ENCODE measurements at places on chromosomes 16 and 17.

DNA sequence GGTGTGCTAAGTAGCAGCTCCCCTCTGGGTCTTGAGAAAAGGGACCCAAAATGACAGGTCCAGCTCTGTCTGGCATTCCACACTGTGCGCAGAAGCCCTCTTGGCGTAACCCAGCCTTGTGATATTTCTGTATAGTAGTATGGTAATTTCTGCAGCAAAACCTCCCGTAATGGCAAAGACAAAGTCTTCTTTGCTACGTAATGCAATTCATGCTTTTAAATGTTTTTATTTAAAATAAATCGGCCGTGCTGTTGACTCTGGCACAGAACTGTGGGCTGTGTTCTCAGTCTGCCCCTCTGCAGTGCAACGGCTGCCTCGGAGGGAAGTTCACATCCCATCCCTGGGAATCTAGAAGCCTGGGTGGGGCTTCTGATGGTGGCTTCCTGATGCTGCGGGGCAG lies 75.2 kb downstream of the ASIC2 start:
- DNase-seq, result no peak

DNA sequence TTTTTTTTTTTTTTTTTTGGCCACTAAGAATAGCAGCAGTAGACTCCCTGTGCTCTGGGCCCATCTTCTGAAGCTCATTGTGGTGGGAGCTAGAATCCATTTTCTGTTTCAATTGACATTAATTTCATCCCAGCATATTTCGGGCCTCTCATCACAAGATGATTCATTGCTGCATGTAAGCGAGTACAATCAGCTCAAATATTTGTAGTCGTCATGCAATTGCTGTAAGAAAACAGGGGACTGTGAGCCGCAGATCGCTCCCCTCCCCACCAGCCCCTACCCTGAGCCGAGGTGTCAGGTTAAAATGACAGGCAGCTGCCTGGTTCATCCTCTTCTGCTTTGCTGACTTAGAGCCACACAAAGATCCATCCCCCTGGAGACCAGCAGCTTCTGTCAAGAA lies 358.8 kb upstream of the CDH5 start:
- no peak for DNase-seq

GRCh38 chr16:57624806-57625500 lies 3.5 kb upstream of the ADGRG1 start:
- DNase-seq, result no peak

DNA sequence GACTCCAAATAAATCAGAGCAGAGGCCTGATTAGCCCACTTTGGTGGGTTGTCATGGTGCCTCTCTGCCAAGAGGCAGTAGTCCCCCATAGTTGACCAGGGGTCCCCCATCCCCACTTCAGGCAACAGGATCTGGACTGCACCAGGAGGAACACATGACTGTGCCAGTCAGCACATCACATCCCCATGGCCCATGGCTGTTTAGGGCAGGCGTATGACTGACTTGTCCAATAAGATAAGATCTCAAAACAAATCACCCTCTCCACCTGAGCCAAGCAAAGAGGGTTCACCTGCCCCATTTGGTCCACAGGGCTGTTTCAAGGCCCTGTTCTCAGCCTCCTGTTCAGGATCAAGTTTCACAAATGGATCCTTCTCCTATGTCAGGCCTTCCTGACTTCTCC lies 93.3 kb downstream of the C16orf78 start:
- no peak for DNase-seq

- peak; percentile 63 for DNase-seq
Observed at GRCh38 chr16:4330277-4330874, 14.5 kb downstream of the GLIS2 start.

- DNase-seq, result no peak
Observed at GRCh38 chr16:66014221-66014620, 352.3 kb upstream of the CDH5 start.

- DNase-seq, result no peak
Observed at GRCh38 chr17:45871718-45872117, 22.6 kb upstream of the MAPT start.

DNA sequence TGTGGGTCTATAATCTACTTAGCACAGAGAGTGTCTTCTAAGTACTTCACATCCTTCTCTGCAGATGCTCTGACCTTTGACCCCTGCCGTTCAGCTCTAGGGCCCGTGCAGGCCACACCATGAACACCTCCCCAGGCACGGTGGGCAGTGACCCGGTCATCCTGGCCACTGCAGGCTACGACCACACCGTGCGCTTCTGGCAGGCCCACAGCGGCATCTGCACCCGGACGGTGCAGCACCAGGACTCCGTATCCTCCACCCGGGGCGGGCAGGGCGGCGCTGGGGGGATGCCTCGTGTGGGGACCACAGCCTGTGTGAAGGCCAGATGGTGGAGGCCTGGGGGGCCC lies 686 bp downstream of the MLST8 start:
- DNase-seq, result no peak

GRCh38 chr16:2779151-2779920 lies 2.3 kb upstream of the ELOB start:
- no peak for DNase-seq

DNA sequence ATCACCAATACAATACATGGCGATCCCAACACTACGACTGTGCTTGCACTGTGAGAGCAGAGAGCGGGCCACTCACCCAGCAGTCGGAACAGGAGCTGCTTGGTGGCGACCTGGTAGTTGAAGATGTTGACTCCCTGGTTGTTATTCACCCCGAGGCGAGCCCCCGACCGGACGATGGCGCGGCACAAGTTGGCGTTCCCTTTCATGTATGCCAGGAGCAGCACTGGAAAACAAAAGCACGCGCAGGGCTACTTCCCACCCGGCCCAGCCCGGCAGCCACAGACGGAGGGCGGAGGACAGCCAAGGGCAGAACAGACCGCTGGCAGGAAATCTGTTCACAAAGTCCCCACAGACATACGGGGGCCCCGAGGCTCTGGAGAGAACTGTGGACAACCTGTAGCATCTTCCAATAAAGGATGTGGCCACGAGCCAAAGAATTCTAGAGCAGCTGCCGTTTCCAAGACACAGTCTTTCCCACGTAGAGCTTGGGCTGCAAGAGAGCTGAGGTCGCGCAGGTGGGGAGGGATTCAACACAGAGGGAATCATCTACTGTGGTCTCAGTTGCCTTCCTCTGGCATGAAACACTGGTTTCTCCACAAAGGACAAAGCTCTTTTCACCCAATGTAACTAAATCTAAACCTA lies 27.8 kb downstream of the CYB5D2 start:
- no peak for DNase-seq

GRCh38 chr16:56337131-56337857 lies 88.1 kb downstream of the AMFR start:
- no peak for DNase-seq

GRCh38 chr17:50952013-50952412 lies 85.9 kb upstream of the TOB1 start:
- no peak for DNase-seq

GRCh38 chr17:50198026-50198669 lies 3.3 kb downstream of the COL1A1 start:
- peak; percentile 16 for DNase-seq

- DNase-seq, result no peak
Observed at GRCh38 chr17:59254742-59255141, 34.4 kb downstream of the GDPD1 start.

DNA sequence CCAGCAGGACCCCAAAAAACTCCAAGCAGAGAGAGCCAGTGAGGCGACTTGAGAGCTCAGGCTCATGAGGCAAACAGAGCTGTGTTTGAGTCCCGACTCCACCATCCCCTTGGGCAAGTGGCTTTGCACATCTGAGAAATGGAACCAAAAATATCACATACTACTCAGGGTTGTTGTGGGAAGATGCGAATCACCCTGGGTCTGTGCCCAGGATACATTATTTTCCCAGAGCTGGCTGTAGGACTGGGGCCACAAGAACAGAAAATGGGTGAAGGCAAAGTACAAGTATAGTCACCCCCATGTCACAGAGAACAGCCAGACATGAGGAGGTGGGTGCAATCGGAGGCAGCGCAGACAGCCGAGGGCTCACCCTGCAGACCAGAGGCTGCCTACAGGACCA lies 127.3 kb downstream of the GAS7 start:
- no peak for DNase-seq

DNA sequence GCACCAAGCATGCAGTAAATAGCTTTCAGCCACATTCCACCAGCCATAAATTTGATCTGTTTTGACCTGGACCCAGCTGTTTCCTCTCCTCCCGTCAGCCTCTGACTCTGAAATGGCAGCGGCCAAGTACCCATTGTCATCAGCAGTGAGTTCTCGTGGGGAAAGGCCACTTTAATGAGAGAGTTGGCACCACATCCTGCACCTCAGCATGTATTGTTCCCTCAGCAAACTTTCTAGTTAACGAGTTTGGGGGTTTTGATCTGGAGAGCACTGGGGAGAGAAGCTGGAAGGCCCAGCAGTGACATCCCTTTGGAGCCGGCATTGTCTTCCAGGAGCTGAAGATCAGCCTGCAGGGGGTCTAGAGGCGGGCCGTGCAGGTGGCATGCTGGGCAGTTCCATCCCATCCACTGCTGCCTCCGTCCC lies 84.9 kb downstream of the RPA1 start:
- DNase-seq, result no peak

- no peak for DNase-seq
Observed at GRCh38 chr16:78402833-78403232, 303.4 kb downstream of the WWOX start.

GRCh38 chr17:10116753-10117420 lies 81.5 kb downstream of the GAS7 start:
- DNase-seq, result no peak

DNA sequence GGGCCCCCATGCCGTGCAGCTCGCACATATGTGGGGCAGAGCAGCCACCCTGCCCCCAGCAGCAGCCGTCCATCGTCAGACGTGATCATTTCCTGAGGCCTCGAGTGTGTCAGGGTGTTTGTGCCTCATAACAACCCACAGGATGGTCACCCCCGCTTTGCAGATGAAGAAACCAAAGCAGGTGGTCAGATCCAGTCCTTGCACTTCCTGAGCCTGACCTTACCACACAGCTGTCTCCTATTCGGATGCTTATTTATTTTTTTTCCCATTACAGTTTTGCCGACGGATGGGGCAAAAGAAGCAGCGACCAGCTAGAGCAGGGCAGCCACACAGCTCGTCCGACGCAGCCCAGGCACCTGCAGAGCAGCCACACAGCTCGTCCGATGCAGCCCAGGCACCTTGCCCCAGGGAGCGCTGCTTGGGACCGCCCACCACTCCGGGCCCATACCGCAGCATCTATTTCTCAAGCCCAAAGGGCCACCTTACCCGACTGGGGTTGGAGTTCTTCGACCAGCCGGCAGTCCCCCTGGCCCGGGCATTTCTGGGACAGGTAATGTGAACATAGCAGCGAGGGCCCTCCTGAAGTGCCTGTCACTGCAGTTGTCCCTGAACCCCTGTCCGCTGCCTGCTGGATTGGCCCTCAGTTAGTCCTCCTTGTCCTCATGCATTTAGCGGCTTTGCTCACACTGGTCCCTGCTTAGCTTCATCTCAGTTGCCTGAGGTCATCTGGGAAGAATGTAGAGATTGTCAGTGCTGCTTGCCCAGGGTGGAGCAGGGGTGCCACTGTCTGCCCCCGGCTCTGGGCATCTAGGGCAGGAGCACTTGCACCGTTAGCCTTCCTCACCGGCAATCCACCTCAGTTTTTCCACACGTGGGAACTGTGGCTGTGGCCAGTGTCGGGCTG lies 1.4 kb downstream of the MPG start:
- no peak for DNase-seq

DNA sequence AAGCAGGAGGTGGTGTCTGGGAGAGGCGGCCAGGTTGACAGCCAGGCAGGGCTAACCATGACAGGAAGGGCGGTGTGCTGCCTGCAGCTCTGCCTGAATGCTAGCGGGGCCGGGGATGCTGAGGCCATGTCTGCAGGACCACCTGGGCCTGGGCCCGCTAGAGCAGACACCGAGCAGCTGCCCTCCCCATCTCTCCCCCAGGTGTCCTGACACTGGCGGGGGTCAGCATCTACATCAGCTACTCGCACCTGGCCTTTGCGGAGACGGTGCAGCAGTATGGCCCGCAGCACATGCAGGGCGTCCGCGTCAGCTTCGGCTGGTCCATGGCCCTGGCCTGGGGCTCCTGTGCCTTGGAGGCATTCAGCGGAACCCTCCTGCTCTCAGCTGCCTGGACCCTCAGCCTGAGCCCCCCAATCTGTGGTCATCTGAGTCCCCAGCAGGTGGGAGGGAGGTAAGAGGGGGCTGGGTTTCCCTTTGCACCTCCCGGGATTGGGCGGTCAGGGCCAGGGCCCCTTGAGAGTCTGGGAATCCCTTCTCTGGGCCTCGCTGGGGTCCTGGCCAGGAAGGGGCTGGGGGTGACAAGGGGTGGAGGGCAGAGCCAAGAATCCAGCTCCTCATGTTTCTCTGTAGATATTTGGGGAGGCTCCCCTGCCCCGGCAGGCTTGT lies 7.5 kb downstream of the TMEM235 start:
- no peak for DNase-seq

DNA sequence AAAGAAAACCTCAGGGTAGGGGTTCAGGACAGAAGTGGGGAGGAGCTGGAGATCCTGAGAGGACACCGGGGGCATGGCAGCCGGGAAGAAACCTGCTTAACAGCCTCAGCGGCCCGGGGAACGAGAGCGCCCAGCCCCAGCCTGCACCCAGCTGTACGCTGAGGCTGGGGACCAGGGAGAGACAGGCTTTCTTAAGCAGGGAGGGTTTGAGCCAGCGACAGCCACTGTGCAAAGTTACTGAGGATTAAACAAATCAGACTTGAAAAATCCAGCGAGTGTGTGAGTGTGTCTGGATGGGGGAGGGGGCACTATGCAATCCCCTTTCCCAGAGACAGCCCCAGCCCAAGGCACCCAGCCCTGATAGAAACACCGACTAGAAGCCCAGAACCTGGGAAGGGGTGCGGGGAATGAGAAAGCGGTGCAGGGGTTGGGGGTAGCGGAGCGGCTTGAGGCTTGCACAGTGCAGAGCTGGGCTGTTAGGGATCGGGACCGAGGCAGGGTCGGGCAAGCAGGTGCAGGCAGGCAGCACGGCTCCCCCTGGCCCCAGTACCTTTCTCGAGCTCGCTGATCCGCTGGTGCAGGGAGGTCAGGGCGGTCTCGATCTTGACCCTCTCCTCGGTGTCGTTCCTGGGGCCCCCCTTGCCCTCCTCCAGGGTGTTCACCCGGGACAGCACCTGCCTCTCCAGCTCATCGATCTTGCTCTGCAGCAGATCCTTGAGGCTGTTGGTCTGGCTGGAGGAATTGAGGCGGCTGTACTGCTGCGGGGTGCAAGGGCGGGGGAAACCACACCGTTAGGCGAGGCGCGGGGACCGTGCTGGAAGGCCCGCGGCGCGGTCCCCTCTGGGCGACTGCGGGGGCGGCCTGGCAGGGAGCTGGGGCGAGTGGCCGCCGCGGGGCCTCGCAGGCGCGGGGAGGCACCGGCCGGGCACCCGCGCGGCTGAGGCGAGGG lies 1.2 kb downstream of the NPTX1 start:
- no peak for DNase-seq

DNA sequence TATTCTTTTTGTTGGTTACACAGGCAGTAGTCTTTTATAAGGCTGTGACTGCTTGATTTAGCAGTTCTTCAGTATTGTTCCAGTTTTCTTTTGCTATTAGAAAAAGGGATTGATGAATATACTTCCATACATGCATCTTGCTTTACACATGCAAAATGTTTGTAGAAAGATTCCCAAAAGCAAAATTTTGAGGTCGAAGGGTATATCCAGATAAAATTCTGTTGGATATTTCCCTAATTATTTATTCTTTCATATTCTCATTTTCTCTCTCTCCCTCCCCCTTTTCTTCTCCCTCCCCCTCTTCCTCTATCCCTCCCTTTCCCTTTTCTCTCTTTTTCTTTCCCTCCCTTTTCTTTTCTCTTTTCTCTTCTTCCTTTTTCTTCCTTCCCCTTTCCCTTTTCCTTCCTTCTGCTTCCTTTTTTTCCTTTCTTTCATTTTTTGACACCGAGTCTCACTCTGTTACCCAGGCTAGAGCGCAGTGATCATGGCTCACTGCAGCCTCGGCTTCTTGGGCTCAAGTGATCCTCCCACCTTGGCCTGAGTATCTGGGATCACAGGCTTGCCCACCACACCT lies 46.9 kb upstream of the ADCY7 start:
- DNase-seq, result no peak
